Heart left ventricle (tissue), 16 donors: ENCODE measurements at places on chromosomes 16 and 17. TPM values are rescaled to one million over a fixed set of nuclear protein-coding genes. Genes with fewer than 3 reads are reported as not detected.

ABHD15 gene
- total RNA-seq: 11.0 TPM

TAT gene
- total RNA-seq: not detected

KRTAP3-1 gene
- total RNA-seq: not detected

MYADML2 gene
- total RNA-seq: 3.9 TPM

KRTAP4-9 gene
- total RNA-seq: not detected

PRSS22 gene
- not detected for total RNA-seq

CRYM gene
- 129 TPM for total RNA-seq

EXOC3L1 gene
- 3.6 TPM for total RNA-seq

DNA sequence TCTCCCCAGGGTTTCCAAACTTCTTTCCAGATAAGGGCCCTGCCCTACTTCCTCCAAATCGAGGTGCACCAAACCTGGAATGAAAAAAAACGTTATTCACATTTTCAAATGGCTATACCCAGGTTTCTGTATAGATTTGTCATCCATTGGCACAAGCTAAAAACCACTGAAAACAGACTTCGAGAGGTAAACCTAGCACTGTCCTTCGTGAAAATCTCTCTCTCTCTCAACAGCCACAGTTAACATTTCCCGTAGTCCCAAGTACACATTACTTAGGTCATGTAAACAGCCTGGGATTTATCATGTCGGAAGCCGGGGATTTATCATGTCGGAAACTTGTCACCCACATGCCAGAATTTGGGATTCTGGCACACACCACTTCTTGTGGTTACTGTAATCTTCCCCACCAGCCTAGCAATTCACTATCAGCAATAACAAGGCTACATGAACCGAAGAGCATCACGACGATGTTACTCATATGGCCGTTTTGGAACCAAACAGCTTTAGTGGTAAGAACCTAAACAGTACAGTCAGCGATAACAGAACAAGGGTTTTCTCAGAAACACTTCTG is 1.2 kb downstream of the DDX5 start:
- H3K27ac ChIP-seq: peak overlapping the region; percentile 100
- peaks cover 62% of the 10 kb centered on the region for H3K36me3 ChIP-seq
- no peaks in the 10 kb centered on the region for H3K27me3 ChIP-seq
- peaks cover 50% of the 10 kb centered on the region for H3K4me1 ChIP-seq
- no peak for DNase-seq

GRCh38 chr16:54062361-54063278 is 224.0 kb downstream of the IRX3 start:
- H3K4me3 ChIP-seq: peak overlapping the region; percentile 16
- no peak overlapping the region for H3K27ac ChIP-seq
- no peak for DNase-seq
- H3K4me1 ChIP-seq: peaks cover 12% of the 10 kb centered on the region

DNA sequence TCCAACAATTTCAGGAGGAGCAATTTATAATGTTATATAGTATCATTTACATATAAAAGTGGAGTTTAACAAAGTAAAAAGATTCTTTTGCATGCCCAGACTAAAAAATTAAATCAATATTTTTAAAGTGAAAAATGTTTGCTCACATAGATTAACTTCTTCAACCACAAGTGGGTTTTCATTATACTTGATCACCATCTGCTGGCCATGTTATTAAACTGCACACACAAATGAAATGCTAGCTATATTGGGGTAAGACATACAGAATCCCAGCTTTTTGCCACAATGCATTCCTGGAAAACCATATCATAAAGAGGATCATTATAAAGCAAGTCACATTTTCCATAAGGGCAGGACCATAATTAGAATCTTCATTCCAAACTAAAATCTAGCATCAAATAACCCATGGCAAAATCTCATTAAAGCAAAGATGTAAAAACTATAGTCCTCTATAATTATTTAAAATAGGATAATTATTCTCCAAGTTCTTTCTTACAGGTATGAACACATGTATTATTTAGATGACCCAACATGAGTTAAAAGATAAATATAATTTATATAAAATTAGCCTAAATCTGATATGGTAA is 26.3 kb downstream of the CEP112 start:
- H3K27me3 ChIP-seq: no peaks in the 10 kb centered on the region
- H3K4me1 ChIP-seq: no peaks in the 10 kb centered on the region
- H3K4me3 ChIP-seq: no peak overlapping the region
- DNase-seq: no peak

- no peak overlapping the region for H3K27ac ChIP-seq
- H3K4me3 ChIP-seq: no peak overlapping the region
- H3K36me3 ChIP-seq: no peaks in the 10 kb centered on the region
- H3K4me1 ChIP-seq: no peaks in the 10 kb centered on the region
- no peak for DNase-seq
- H3K27me3 ChIP-seq: no peaks in the 10 kb centered on the region
Measured at GRCh38 chr16:3646348-3646920, 8.1 kb upstream of the DNASE1 start.

DNA sequence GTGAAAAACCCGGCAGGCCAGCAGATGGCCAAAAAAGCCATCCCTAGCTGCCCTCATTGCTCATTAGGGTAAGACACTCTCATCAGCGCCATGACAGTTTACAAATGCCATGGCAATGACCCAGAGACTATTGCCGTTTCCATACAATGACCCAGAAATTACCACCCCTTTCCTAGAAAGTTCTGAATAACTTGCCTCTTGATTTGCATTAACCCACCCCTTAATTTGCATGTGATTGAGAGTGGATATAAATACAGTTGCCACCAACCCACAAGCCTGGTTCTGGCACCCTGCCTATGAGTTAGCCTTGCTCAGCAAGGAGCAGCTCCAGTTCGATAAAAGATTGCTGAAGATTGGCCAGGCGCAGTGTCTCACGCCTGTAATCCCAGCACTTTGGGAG is 16.1 kb upstream of the C16orf54 start:
- H3K36me3 ChIP-seq: no peaks in the 10 kb centered on the region
- no peaks in the 10 kb centered on the region for H3K4me1 ChIP-seq
- H3K27ac ChIP-seq: no peak overlapping the region
- peaks cover 7% of the 10 kb centered on the region for H3K27me3 ChIP-seq

DNA sequence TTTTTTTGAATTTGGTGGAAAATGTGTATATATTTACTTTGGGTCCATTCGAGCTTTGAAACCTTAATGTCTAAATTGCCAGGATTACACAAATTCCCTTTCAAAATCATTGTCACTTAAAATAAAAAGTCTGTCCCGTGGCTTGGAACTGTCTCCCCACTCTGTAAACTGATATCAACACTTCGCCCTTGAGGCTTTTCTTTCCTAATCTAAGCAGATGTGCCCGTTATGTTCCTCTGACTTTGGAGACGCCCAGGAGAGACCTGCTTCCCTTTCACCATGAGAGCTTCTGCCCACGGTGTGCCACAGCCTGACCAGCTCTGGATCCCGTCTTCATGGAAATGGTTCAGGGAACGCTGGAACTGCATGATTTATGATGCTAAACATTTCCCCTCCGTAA is 151.3 kb downstream of the C16orf95 start:
- no peak overlapping the region for H3K4me3 ChIP-seq
- no peak overlapping the region for H3K27ac ChIP-seq
- no peaks in the 10 kb centered on the region for H3K27me3 ChIP-seq
- DNase-seq: no peak
- H3K36me3 ChIP-seq: no peaks in the 10 kb centered on the region

- no peak overlapping the region for H3K27ac ChIP-seq
- no peak overlapping the region for H3K4me3 ChIP-seq
- DNase-seq: no peak
- no peaks in the 10 kb centered on the region for H3K36me3 ChIP-seq
- no peaks in the 10 kb centered on the region for H3K4me1 ChIP-seq
Measured at GRCh38 chr16:12876778-12877177, 24.6 kb upstream of the SHISA9 start.

- no peak for DNase-seq
- no peaks in the 10 kb centered on the region for H3K27me3 ChIP-seq
- H3K36me3 ChIP-seq: no peaks in the 10 kb centered on the region
- peaks cover 83% of the 10 kb centered on the region for H3K4me1 ChIP-seq
- H3K4me3 ChIP-seq: peak overlapping the region; percentile 69
Measured at GRCh38 chr17:8122924-8123694, 797 bp downstream of the HES7 start.

DNA sequence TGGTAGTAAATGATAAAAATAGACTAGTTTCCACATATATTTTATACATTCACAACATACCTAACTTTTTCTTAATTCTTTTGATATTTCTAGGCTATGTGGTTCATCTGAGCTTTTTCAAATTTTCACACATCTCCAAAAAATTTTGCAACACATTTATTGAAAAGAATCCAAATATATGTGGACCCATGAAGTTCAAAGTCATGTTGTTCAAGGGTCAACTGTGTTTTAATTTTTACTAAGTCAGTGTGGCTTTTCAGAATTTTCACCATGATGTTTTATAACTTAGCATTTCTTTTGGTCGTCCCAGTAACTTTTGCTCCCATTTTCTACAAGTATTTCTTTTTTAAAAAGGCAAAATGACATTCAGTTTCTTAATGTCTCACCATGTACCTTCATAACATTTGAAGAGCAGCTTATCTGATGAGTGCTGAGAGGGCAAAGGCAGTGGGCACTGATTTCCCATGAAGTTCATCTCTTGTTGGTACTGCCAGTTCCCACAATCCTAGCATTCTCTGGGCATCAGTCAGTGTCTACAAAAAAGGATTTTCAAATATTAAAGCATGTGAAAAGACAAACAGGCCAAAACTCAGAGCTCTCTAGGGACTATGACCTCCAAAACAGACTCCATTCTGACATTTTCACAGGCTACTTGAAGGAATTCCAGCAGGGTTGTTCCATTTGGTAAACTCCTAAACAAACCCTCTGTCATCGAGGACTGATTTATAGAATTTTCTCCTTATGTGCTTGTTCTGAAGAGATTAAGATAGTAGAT is 80.3 kb downstream of the MRTFB start:
- H3K27ac ChIP-seq: peak overlapping the region; percentile 49
- no peaks in the 10 kb centered on the region for H3K27me3 ChIP-seq
- no peak for DNase-seq
- no peak overlapping the region for H3K4me3 ChIP-seq

DNA sequence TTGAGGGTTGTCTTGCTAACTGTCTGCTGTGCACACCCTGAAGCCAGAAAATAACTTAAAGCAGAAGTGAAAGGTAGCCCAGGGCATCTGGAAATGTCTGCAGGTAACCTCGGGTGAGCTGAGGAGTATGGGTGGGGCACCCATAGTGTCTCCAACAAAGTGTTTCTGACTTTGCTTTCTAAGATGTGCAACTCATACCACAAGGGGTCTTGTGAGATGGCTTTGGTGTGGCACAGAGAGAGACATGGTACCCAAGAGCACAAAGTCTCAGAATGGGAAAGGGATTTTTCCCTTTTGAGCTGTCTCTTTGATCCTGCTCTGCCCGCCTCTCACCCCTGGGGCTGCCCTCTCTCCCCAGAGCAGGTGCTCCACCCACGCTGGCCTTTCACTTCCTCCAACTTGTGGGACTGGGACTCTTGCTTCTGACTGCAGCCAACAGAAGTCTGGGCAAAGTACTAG is 6.9 kb downstream of the CHD9 start:
- H3K4me3 ChIP-seq: no peak overlapping the region
- H3K4me1 ChIP-seq: peaks cover 38% of the 10 kb centered on the region
- peak; percentile 49 for DNase-seq
- H3K27ac ChIP-seq: no peak overlapping the region
- H3K36me3 ChIP-seq: no peaks in the 10 kb centered on the region

GRCh38 chr17:44655983-44656710 is at the start of gene MEIOC:
Gene MEIOC (plus strand): TSS chr17:44656468. CDS start chr17:44656614, 146 bp downstream.
- H3K27ac ChIP-seq: no peak within 1 kb of the TSS
- DNase-seq: no peak
- H3K27me3 ChIP-seq: peaks cover 23% of the 10 kb centered on the region
- no peaks in the 10 kb centered on the region for H3K36me3 ChIP-seq
